Fibroblast of skin of scalp (primary cell): ENCODE measurements at places on chromosomes 3 and 15.

- DNase-seq: peak; percentile 48
These were observed 118.9 kb upstream of the IGSF10 start for GRCh38 chr3:151579571-151580270.

GRCh38 chr3:158404131-158404718 is 166.8 kb upstream of the MLF1 start:
- no peak for DNase-seq

DNA sequence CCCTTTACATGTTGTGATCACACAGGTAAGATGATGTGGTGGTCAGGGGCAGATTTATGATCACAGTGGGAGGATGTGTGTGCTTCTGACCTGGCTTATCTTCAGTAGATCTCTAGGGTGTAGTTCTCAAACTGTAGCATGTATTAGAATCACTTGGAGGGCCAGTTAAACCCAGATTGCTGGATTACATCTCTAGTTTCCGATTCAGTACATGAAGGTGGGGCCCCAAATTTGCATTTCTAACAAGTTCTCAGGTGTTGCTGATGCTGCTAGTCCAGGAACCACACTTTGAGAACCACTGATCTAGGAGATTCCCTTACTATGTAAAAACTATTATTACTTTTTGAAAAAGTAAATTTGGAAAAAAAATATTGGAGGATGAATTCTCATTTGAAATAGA is 199.3 kb upstream of the GOLIM4 start:
- DNase-seq: no peak

DNA sequence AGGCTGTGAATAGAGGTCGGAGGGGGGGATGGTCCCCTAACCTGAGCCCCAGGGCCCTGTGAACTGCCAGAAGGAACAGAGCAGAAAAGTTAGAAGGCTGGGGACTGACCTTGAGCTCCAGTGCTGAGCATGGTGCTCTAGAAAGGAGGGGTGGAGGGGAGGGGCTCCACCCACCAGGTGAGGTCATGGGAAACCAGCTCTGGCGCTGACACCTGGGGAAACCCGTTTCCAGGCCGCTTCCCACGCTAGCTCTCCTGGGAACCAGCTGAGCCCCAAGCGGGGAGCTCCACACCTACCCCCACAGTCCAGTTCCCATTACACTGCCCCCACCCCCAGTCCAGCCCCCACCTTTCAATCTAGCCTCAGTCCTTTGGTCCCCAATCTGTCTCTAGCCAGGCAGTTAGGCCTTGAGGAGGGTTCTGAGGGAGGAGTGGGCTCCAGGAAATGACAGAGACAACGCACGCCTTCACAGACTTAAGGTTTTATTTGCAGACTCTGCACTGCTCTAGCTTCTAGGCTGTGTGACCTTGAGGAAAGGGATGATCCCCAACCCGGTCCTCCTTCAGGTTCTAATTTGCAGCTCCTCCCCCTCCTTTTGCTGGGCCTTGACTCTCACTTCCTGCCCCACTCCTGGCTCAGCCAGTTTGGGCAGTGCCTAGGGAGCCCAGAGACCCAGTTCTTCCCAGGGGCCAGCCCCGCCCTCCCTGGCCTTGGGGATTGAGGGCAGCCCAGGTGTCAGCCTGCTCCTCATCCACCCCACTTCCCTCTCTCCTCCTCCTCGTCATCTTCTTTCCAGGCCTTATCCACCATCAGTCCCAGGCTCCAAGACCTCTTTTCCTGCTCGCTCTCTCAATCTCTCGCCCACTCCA is 2.1 kb downstream of the RHOV start:
- no peak for DNase-seq

GRCh38 chr3:191328383-191328961 is 722 bp upstream of the CCDC50 start:
- no peak for DNase-seq

DNA sequence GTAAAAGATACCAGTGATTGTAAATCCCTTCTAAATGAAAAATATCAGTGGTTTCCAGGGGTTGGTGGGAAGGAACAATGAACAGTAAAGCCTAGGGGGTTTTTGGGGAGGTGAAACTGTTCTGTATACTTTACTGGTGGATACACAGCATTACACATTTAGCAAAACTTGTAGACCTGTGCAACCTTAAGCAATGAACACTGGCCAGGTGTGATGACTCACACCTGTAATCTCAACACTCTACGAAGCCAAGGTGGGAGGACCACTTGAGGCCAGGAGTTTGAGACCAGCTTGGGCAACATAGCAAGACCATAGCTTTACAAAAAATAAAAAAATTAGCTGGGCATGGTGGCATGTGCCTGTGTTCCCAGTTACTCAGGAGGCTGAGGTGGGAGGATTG is 1.8 kb downstream of the CCDC13 start:
- no peak for DNase-seq

GRCh38 chr15:29132735-29133181 is 136.9 kb downstream of the NSMCE3 start:
- no peak for DNase-seq

DNA sequence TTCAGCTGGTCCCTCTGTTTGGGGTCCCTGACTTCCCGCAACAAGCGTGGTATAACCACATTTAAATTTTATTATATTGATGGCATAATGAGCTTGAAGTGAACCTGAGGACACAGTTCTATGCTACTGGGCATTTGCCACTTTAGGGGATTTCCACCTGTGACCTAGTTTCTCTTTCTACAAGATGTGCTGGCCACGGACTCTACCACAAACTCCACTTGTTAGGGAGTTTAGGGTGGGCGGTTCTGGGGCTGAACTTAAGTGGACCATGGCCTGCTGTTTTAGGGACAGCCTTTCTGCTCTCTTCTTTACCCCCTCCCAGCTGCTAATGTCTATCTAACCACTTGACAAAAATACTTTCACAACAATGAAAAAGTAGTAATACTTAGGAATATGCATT is 1199.1 kb downstream of the SI start:
- no peak for DNase-seq

- no peak for DNase-seq
These were observed 94.3 kb upstream of the SNRPA1 start for GRCh38 chr15:101389362-101389761.

GRCh38 chr3:64653101-64653500 is 34.7 kb downstream of the ADAMTS9 start:
- DNase-seq: no peak

- no peak for DNase-seq
These were observed 491.5 kb upstream of the TGFBR2 start for GRCh38 chr3:30114918-30115317.

DNA sequence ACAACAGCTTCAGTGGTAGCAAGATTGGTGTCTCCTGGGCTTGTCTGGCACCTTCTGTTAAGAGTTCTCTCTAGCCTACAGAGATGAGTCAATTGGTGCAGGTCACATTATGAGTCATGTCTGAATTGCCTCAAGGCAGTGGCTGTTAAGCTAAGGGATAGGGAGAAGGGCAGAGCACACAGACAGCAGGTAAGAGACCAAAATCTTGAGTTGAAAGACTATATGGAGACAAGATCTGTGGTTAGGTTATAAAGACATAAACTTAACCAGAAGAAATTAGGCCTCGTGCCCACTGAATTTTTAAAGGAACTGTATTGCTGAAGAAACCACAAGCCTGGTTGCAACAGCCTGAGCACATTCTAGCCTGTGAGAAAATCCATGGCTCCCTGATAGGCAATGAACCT is 19.2 kb upstream of the KPNA1 start:
- DNase-seq: peak; percentile 40
